Right forelimb (tissue), 1 donor: ENCODE measurements at places on chromosomes 2 and 18.
A peak's percentile ranks its signal among the peaks of the same experiment; 100 is the strongest.

DNA sequence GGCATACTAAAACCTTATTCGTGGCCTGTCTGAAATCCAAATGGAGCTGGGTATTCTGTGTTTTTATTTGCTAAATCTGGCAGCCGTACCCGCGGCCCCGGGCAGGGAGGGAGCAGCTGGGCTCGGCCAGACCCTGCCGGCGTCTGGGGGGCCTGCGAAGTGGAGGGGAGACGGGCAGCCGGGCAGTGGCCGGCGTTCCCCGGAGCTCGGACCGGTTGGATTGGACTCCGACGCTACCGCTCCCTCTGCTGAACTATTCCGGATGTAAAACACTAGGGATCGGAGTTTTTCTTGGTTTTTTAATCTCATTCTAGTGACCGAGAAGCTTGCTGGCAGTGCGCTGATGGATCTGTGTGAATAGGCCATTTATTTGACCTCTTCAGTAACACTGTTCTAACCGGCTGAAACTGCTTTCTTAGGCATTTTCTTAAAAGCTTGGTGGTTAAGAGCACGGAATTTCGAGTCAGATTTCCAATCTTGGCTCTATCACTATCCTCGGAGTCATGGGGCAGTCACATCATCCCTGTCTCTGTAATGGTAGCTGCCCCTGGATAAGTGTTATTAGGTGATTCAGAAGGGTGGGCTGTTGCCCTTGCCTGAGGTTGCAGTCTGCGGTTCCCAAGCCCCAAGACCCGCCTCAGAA lies 694 bp downstream of the UNC50 start:
- peak; percentile 68 for DNase-seq

GRCh38 chr2:88669482-88670214 lies 21.8 kb upstream of the RPIA start:
- DNase-seq, result no peak

DNA sequence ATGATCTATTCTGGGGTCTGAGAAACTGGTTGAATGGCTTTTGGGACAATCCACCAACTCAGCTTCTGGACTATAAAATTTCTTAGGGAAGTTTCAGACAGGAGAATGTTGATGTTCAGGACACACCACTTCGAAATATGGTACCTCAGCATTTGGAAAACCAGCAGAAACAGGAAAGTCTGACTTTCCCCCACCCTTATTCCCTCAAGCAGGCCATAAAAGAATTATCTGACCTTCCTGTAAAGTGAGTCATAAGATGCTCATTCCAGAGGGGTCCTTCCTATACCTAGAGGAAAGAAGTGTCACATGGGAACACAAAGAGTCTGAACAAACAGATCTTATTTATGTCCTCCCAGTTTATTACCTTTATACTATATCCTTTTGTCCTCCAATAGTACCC lies 415.0 kb downstream of the CPS1 start:
- no peak for DNase-seq

GRCh38 chr2:195343540-195343939 lies 313.5 kb upstream of the SLC39A10 start:
- DNase-seq, result no peak

- DNase-seq, result no peak
Measured at GRCh38 chr2:85591563-85591962, 4.0 kb upstream of the RNF181 start.

- DNase-seq, result no peak
Measured at GRCh38 chr2:181594322-181594721, 62.6 kb downstream of the CERKL start.

GRCh38 chr2:105990624-105991023 lies 203.5 kb downstream of the UXS1 start:
- no peak for DNase-seq

- DNase-seq, result no peak
Measured at GRCh38 chr2:104413890-104414289, 440.0 kb upstream of the POU3F3 start.

DNA sequence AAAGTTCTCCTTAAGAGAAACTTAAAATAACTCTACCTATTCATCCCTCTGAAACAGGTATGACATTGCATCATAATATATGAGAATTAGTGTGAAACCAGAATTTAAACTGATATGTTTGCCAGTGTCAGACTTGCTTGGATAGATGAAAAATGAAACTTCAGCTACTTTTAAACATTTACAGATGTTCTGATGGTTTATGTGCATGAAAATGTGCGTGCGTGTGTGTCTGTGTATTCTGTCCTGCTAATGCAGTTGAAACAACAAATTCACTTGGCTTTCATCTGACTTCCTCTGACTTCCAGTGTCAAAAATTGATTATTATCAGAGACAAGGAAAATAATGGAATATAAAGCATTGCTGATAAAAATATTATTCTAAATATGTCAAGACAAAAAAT lies 719.4 kb downstream of the LRP1B start:
- DNase-seq, result no peak

DNA sequence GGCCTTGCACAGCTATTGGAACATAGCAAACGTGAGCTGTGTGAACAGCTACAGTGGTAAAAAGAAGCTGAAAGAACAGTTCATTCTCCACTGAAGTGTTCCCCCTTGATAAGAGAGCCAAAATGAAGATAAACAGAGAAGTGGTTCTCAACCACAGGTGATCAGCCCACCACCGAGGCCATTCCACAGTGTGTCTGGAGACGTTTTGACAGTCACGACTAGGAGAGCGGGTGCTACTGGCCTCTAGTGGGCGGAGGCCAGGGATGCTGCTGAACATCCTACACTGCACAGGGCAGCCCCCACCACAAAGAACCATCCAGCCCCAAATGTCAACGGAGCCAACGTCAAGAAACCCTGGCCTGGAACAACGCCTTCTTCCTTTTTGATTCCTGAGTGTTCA lies 38.4 kb downstream of the ADCY3 start:
- no peak for DNase-seq

DNA sequence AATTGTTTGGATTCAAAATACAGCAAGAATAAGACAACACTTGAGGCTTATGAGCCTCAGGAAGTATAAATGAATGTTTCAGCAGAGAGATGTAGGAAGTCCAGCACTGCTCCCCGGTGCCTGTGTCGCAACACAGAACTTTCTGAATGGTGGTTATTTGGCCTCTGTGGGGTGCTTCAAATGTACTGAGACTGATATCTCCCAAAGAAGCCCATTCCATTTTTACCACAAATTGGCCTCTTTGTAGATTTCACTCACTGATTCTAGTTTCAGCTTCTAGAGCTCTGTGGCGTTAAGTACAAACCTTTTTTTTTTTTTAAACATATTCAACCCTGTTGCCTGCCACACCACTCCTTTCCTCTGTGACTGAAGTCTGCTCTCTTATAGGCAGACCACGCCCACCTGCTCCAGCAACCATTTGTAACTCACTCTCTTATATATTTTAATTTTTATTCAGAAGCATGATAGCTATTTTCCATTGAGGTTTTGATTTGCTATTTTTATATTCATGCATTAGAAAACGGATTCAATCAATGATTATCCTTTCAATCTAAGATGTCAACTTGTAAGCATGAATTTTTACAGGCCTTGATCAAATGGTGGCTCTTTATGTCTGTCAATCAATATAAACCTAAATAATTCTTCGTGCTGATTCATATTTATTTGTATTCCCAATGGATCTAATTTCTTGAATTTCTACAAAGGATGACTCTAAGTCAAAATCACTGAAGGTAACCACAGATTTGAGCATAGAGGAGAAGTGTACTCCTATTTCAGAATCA lies 277.1 kb upstream of the CCDC68 start:
- DNase-seq, result no peak

DNA sequence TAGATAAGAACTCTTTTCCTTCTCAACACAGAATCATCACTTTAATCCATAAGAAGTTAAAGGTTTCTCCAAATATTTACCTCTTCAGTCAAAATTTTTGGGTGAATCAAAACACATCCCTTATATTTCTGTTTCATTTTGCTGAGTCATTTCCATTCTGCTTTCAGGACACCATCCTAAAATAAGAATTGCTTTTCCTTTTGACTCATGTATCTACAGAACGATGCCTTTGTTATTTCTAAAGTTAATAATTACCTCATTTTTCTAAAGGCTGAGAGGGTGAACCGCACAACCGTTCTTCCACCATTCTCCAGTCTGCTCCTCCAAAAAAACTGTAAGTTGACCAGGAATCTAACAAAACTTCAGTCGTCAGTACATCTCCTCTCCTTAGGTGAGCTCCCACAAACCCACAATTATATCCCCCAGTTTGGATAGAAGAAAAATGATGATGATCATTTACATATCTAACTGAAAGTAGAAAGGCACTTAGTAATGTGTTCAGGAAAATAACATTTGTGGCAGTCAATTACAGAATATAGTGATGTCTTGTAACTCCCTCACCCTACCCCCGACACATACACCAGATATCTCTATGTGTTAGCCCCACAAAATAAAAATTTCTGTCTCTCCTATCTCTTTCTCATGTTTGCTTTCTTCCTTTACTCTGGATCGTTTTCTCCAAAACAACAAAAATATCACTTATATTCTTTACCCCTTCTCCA lies 162.5 kb downstream of the RAD51AP2 start:
- DNase-seq, result no peak

DNA sequence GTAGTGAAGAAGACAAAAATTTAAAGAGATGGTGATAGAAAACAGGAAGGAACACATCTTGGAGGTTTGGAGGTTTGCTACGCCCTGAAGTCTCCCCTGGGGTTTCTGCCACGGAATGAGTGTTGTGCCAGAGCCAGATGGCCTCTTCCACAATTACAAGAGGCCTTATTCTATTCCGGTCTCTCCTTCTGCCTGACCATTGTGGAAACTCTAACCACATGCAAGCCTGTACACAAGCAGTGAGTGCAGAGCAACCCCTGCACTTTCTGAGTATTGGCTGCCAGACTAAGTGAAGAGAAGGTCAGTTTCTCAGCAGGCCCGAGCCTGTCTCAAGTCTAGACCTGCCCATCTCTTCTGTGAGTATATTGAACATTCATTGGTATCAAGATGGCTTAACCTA lies 22.7 kb upstream of the MYO1B start:
- no peak for DNase-seq

DNA sequence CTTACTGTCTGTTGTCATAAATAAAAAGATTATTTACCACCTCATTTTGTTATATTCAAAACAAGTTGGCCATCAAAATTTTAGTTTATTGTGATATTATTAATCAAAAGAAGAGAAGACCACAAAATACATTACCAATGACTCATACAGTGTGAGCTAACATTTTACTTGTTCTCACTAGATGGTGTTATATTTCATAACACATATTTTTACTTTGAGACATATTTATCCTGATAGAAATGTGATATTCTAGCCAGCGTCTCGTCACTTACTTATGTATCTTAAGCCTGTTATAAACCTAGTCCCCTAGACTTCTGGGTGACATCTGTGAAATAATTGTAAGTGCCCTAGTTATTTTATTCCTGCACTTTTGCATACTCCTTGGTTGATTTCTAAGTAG lies 263.2 kb downstream of the CDH7 start:
- DNase-seq, result no peak

GRCh38 chr2:200378652-200379290 lies 72.3 kb downstream of the SPATS2L start:
- DNase-seq, result no peak

- no peak for DNase-seq
Measured at GRCh38 chr2:199972088-199972626, 16.8 kb downstream of the MAIP1 start.

- DNase-seq, result no peak
Measured at GRCh38 chr2:29017716-29018435, 36.8 kb downstream of the TOGARAM2 start.

DNA sequence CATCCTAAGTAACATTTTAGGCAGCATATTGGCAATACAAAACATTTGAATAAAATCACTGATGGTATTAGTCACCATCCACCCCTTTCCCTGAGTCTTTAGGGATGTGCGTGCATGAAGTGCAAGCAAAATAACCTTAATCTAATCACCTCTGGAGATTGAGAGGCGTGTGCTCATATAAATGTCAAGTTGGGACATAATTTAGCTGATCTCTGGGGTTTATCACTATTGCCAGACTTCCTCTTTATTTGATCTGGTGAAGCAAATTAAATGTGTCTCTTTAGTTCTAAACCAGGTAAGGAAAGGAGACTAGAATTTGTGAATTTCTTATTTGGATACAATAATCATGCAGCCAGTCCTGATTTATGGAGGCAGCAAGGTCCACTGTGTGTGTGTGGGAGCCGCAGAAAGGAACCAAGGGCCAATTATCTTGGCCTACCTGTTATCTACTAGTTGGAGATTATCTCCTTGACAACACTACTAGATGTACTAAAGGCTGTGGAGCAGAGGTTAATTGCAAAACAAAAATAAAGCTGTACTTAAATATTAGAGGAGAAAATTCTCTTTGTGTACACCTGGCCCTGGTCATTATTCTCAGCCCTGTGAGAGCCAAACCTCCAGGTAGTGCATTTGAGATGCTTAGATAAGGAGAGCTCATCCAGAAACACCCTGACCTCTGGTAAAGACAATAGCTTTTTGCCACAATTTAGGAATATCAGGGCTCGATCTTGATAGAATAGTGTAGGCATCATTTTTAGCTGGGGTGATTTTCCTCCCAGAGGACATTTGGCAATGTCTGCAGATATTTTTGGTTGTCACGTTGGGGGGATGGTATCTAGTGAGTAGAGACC lies 78.2 kb downstream of the HRH4 start:
- DNase-seq, result no peak

GRCh38 chr2:186862869-186863709 lies 14.1 kb upstream of the ZSWIM2 start:
- DNase-seq, result no peak

- no peak for DNase-seq
Measured at GRCh38 chr2:115389024-115389423, 946.6 kb downstream of the DPP10 start.

GRCh38 chr2:152479282-152479681 lies 144.3 kb downstream of the FMNL2 start:
- DNase-seq, result no peak

- DNase-seq, result no peak
Measured at GRCh38 chr2:36553683-36554082, 44.3 kb downstream of the FEZ2 start.

DNA sequence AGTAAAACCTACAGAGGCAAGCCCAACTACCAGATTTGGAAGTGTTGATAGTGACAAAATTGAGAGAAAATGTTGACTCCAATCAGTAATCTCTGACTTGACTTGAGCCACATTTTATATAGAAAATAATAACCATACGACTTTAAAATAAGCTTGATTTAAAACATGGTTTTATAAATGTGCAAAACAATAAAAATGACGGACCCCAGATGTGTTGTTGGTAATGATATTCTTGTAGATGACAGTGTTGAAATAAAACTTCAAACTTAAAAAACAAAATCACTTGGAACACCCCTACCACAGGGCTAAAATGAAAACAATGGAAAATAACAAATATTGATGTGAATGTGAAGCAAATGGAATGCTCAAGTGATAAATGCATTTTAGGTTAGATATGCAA lies 188.1 kb downstream of the SRBD1 start:
- DNase-seq, result no peak

GRCh38 chr2:215870986-215871385 lies 142.4 kb downstream of the MREG start:
- no peak for DNase-seq

GRCh38 chr2:224670203-224670602 lies 46.0 kb downstream of the CCDC195 start:
- no peak for DNase-seq

DNA sequence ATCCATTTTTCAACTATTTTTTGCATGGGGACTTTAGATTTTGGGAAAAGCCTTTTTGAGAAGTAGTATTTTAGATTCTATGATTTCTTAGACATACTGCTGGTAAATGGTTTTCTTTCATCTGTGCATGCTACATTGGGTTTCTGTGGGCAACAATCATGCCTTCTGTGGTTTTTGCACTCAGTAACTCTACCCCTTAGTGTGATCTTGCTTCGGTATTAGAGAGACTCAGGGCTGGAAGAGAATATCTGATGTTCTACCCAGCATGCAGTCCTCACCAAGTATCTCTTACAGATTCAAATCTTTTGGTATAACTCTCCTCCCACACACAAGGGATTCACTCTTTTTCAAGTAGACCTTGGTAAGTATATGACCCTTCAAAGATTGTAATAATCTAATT lies 183.0 kb downstream of the PMAIP1 start:
- no peak for DNase-seq
